Left ventricle myocardium superior (tissue), 1 donor: ENCODE measurements at places on chromosomes 11 and 22.

DNA sequence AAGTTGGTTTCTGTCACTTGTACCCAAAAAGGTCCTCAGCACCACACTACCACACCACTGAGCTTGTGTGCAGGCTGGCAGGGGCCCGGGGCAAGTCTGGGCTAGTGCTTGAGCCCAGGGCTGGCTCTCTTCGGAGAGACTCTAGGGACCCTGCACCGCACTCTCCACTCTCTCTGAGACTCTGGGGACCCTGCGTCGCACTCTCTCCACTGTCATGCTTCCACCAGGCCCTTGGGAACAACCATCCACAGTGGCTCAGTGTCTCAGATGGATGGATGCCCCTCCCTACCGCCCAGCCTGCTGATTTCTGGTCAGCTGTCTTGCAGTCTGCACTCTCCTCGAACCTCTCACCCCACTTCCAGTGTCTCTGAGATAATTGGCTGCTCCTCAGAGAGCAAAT lies 2.0 kb upstream of the SBF1 start:
- no peak for DNase-seq

DNA sequence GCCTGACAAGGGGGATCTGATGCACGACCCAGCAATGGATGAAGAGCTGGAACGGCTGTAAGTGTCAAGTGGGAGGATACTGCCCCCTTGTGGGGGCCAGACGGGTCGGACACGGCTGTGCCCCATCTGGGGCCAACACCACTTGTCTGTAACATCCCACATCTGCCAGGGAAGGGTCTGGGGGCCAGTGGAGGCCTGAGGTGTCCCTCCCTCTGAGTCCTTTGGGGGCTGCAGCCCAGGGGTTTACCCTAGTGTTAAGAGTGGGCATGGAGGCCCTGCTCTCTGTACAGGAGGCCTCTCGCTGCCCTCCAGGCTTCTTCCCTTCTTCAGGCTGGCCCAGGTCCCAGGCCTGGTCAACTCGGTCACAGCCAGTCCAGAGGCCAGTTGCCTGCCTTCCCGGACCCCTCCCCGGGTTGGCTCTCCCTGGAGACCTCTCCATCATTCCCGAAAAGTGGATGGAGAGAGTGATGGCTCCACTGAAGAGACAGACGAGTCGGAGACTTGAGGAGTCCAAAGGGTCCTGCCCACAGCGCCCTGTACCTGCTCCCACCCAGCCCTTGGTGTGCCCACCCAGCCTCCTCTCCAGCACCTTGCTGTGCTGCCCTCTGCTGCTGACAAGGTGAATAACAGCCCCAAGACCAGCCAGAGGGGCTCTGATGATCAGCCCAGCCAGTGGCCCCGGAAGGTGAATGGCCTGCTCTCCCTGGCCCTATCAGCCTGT lies 15.4 kb downstream of the ARFGAP2 start:
- DNase-seq, result peak; percentile 71

GRCh38 chr22:22661275-22661674 lies 16.9 kb downstream of the GGTLC2 start:
- DNase-seq, result no peak

- DNase-seq, result no peak
Measured at GRCh38 chr11:34575261-34575660, 45.6 kb upstream of the EHF start.

DNA sequence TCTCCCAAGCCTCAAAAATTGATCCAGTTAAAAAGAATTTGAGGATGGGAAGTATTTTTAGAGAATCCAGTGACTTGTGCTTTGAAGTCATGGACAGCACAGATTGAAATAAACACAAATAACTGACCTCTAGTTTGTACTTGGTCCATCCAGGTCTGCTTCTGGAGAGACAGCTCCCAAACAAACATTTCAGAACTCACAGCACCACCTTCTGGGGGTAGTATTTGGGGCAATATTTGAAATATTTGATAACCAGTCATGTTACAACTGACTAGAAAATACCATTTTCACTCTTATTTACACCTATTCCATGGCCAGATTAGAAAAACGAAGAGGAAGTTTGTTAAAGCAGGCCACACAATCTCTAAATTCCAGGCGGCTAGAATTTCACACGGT lies 56.2 kb downstream of the CTSC start:
- no peak for DNase-seq

- DNase-seq, result no peak
Measured at GRCh38 chr22:41943661-41944209, 3.2 kb downstream of the CENPM start.

GRCh38 chr11:43708776-43709175 lies 28.2 kb downstream of the HSD17B12 start:
- no peak for DNase-seq

GRCh38 chr11:94557992-94558391 lies 9.2 kb upstream of the PIWIL4 start:
- DNase-seq, result no peak

- DNase-seq, result no peak
Measured at GRCh38 chr22:42073621-42074041, 417 bp upstream of the PHETA2 start.

DNA sequence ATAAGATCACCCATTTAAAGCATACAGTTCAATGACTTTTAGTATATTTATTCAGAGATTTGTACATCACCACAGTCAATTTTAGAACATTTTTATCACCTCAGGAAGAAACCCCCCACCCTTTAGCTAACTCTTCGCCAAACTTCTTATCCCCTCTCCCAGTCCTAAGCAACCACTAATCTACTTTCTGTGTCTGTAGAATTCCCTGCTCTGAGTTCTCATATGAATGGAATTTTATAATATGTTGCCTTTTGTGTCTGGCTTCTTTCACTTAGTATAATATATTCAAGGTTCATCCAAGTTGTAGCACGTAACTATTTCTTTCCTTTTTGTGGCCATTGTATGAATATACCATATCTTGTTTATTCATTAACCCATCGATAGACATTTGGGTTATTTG lies 3.6 kb downstream of the ANKRD13D start:
- no peak for DNase-seq

GRCh38 chr11:69280451-69280850 lies 13.5 kb upstream of the MYEOV start:
- no peak for DNase-seq

GRCh38 chr22:35629406-35630216 lies 12.5 kb upstream of the MB start:
- peak; percentile 63 for DNase-seq

- DNase-seq, result no peak
Measured at GRCh38 chr11:117094776-117095175, 3.5 kb downstream of the SIK3 start.

GRCh38 chr11:25655636-25656035 lies 676.3 kb upstream of the ANO3 start:
- DNase-seq, result no peak

- no peak for DNase-seq
Measured at GRCh38 chr11:131618201-131618600, 247.8 kb downstream of the NTM start.

GRCh38 chr11:103845331-103845730 lies 191.1 kb upstream of the DDI1 start:
- DNase-seq, result no peak

DNA sequence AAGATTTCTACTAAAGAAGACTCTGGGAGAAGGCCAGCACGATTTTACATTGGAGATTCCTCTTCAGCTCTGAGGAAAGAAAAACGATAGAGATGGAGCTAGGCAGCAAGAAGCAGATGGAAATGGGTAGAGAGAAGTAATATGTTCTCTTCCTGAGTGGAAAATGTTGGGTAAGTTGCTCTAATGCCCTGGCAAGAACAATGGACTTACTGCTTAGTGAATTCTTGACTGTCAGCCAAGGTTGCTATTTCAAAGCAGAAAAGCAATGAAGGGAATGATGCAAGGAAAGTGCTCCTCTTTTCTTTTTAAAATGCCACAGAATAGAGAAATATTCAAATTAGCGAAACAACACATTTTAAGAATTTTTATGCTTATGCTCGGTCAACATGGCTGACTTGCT lies 38.4 kb upstream of the CWF19L2 start:
- DNase-seq, result no peak

DNA sequence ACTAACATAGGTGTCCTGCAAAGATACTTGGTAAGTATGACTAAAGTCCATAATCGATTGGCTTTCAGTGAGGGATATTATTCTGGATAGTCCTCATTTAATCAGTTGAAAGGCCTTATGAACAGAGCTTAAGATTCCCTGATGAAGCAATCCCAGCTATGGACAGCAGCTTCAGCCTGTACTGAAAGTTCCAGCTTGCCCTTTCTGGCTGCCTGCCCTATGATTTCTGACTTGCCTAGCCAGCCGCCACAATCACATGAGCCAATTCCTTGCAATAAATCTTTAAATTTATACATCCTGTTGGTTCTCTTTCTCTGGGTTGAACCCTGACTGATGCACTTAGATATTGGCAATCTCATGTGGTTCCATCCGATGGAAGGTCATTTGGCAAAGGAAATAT lies 759.0 kb upstream of the API5 start:
- peak; percentile 15 for DNase-seq

DNA sequence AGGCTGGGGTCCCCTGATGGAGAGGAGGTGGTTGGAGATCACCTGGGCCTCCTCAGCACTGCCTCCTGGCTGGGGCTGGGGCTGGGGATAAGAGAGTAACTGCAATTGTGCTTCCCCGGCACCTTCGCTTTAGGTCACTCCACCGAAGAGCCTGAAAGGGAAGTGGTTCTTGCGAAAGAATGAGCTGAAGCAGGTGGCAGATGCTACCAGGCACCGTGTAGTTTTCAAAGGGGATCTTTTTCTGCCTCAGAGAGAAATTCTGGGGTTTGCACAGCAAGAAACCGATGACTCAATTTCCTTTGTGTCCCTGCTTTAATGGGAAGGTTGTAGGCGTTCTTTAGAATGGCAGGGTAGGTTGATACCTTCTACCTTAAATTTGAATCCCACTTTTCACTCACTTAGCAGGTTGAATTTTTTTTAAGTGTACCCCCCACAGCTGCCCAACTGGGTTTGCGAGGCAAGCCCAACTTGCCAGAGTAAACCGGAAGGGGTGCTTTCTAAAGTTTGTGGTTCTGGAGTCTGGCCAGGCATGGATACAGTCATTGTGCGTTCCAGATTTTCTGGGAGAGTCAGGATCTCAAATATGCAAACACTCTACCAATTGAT lies 5.3 kb downstream of the CD44 start:
- no peak for DNase-seq

GRCh38 chr11:1297011-1297575 lies 12.3 kb downstream of the TOLLIP start:
- peak; percentile 24 for DNase-seq

- peak; percentile 83 for DNase-seq
Measured at GRCh38 chr22:30336752-30337460, 10.2 kb upstream of the TBC1D10A start.

DNA sequence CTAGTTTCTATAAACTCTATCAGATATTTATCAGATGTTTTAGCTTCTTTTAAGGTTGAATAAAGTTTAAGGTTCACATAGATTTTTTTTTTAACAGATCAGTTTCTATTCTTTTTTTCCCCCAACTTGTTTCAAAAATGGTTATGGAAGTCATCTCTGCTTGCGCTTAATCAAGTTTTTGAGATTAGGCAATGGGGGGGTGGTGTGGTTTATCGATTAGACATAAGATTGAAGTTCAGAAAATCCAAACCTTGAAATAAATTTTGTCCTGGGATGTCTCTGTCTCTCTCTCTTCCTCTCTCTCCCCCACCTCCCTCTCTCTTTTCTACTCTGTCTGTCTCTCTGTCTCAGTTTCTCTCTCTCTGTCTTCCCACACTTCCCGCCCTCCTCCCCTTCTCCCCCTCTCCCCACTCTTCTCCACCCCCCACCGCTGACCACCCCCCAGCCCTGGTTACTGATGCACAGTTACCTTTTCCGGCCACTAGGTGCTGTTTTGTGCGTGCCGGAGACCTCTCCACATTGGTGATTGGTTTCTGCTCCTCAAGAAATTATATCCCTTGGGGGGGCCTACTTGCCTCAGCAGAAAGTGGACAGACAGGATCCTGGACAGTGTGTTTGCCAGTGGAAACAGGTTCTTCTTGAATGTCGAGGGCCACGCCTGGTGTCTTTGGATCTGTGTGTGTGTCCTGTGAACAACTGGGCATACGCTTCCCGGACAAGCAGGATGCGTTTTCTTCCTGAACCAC lies 29.7 kb upstream of the ANO1 start:
- no peak for DNase-seq

DNA sequence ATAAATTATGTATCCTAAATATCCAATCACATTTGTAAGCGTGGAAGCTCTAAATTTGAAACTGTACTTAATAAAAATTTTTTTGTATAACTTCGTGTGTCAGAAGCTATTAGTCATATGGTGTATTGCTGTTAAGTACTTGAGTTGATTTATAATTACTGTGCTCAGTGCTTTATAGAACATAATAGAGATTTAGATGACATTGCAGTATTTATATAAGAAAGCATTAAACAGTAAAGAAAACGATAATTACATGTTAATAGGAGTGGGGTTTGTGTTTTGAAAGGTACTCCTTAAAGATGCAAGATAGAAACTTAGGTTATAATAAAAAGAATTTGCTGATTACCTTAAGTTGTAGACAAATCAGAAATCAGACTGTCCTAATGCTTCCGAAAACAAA lies 5.9 kb upstream of the TCP11L1 start:
- no peak for DNase-seq

- DNase-seq, result no peak
Measured at GRCh38 chr11:19828382-19829108, 115.9 kb downstream of the NAV2 start.

GRCh38 chr22:39454385-39454871 lies 2.4 kb upstream of the MGAT3 start:
- no peak for DNase-seq

DNA sequence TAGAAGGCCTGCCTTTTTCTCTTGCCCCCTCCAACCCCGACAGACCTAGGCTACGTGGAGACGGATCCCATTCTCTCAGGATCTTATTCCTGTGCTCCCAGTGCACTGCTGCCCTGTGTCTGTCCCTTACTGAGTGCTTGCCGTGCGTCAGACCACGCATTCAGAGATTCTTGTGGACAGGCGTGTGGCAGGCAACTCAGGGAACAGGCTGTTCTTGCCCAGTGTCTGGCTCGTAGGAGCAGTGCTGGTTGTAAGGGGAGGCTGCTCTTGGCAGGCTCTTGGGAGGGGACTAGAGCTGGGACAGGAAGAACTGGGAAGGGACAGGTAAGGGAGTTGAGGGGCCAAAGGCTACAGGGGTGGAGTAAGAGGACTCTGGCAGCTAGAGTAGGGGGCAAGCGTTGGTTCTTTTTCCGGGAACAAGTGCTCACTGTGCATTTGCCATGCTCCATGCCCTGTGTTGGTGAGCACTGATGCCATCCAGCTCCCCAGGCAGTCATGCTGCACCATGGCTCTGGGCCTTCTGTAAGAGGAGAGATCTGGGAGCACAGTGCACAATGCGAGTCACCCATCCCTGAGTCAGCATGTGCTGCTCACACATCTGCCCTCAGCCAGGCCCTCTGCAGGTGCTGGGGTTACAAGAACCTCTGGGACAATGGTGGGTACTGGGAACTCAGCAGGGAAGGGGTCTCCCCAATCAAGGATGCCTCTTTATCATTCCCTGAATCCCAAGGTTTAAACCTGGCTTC lies 119.1 kb downstream of the TBC1D22A start:
- peak; percentile 70 for DNase-seq

- DNase-seq, result no peak
Measured at GRCh38 chr11:13118194-13118593, 109.1 kb downstream of the RASSF10 start.
